ENCODE measurements at places on chromosomes 1 and 21. TPM values are rescaled to one million over a fixed set of nuclear protein-coding genes. Genes with fewer than 3 reads are reported as not detected.

Gene PCAT6
- not detected for total RNA-seq

Gene USH2A
- under 0.01 TPM for total RNA-seq

Gene IPO13
- 28.3 TPM for total RNA-seq

Gene DNALI1
- total RNA-seq, result not detected

Gene LRRC8C
- total RNA-seq, result 10.6 TPM

Gene GPR61
- not detected for total RNA-seq

Gene LRRIQ3
- total RNA-seq, result 0.50 TPM

Gene TNFAIP8L2
- total RNA-seq, result not detected

Gene DYNLT4
- total RNA-seq, result not detected

GRCh38 chr21:36697060-36697850, 1.7 kb upstream of the SIM2 start:
- no peak for DNase-seq

- DNase-seq, result peak; percentile 96
These were observed 61.8 kb downstream of the ITPKB start for GRCh38 chr1:226677027-226678020.

DNA sequence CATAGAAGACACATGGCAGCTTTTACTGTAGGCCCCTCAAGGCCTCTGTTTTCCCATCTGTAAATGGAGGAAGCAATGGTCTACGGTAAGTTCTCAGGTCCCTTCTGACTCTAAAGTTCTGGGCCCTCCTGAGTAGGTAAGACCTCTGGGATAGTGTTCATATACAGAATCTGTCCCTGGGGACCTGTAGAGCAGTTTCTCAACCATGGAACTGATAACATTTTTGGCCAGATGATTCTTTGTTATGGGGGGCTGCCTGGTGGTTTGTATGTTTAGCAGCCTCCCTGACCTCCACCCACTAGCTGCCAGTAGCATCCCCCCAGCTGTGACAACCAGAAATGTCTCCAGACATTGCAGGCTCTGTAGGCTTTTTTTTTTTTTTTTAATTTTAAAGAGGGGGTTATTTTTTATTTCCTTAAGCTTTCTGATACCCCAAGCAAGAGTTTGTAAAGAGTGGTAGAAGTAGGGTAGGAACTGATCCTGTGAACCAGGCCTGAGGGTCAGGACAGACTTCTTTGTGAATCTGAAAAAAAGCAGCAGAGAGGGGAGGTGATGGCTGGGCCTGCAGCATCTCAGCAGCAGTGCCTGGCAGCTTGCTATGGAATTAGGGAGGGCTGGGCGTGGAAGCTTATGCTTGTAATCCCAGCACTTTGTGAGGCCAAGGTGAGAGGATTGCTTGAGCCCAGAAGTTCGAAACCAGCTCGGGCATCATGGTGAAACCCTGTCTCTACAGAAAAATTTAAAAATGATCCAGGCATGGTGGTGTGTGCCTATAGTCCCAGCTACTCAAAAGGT, 20.2 kb upstream of the TCEA3 start:
- no peak for DNase-seq

DNA sequence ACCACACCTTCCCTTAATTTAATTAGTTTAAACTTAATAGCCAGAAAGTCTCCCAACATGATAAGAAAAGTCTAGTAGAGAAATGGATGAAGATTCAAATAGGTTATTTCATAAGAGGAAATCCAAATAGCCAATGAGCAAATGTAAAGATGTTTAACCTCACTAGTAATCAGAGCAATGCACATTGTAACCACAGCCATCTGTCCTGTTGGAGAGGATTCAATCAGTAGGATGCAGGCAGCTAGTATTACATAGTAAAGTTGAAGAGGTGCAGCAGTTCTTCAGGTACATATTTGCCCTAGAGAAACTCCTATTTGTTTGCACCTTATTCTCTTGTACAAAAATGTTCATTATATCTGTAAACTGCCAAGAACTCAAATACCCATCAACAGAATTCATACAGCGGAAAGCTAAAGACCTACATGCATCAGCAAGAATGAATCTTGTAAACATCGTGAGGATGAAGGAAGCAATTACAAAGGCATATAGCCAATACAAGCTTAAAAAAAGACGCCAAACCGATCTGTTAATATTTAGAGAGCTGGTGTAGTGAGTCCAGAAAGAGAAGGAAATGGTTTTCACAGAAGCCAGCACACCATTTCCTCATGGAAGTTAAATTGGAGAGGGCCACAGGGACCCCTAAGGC, 27.9 kb downstream of the DIP2A start:
- no peak for DNase-seq

DNA sequence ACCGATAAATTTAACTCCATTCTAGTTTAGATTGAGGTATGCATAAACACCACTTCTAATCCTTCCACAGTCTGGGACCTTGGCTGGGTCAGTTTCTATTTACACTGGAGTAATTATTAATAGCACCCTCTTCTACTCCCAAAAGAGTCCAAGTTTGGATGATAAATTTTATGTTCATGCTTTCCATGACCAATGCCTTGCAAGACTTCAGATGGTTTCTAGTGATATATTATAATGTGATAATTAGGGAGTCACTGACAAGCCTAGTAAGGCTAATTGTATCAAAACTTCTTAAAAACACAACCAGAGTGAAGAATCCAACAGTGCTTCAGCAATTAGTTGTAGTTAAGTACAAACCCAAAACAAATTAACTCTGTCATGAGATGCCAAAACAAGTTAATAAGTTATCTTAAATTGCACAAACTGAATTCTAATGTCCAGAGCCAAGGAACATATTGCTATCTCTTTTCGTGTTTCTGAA, 489.6 kb downstream of the TTLL7 start:
- no peak for DNase-seq

- DNase-seq, result no peak
These were observed 2.6 kb downstream of the PUM1 start for GRCh38 chr1:31062867-31063380.

- DNase-seq, result peak; percentile 54
These were observed 639 bp upstream of the SPATA1 start for GRCh38 chr1:84505493-84506001.

DNA sequence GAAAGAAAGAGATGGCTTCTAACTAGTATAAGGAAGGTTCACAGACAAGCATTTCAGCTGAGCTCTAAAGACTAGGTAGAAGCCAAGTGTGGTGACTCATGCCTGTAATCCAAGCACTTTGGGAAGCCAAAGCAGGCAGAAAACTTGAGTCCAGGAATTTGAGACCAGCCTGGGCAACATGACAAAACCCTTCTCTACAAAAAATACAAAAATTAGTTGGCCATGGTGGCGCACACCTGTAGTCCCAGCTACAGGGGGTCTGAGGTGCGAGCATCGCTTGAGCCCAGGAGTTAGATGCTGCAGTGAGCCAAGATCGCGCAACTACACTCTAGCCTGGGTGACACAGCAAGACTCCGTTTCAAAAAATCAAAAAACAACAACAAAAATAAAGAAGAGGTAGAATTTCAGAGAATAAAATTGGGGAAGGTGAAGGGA, 27.8 kb downstream of the FBXO42 start:
- DNase-seq, result peak; percentile 78

GRCh38 chr1:151047925-151048644, 534 bp downstream of the C1orf56 start:
- DNase-seq, result peak; percentile 66

DNA sequence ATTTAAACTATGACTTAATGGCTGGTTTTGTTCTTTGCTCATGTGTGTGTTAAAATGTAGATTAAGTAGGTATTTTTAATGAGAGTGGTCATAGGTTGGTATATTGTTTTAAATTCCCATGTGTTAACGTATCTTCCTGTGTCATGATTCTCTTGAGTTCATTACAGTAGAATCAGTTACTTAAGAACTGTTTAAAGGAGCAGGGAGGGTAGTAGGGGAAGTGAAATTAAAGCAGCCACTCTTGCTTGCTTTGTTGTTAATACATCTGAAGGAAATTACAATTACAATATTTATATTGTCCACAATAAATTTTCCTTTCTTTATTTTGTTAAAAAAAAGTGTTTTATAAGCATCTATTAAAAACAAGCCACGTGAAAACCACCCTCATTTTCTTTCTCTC, 119.2 kb upstream of the KIAA1614 start:
- no peak for DNase-seq

- no peak for DNase-seq
These were observed 3.0 kb downstream of the BTG3 start for GRCh38 chr21:17609681-17610080.

DNA sequence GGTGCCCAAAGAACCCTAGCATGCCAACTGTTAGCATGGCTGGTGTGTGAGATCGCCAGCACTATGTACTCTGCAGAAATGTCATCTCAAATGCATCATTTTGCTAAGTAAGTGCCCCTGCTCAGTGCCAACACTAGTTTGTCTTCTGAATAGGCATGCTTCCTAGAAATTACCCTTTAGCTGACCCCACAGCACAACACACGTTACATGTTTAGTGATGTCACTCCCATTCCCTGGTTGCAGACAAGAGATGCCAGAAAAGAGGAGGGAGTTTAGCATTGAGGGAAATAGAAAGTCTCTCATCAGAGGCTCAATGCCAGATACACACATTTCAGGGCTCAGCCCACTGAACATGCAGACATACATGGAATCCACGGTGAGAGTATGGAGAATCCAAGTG, 9.3 kb upstream of the ST6GALNAC3 start:
- no peak for DNase-seq

GRCh38 chr1:95093296-95093695, 20.5 kb upstream of the ALG14 start:
- no peak for DNase-seq

GRCh38 chr21:34336756-34337391, 26.9 kb upstream of the KCNE2 start:
- DNase-seq, result peak; percentile 7
